Endothelial cell (in vitro differentiated cells): ENCODE measurements at places on chromosomes 2 and 18.

DNA sequence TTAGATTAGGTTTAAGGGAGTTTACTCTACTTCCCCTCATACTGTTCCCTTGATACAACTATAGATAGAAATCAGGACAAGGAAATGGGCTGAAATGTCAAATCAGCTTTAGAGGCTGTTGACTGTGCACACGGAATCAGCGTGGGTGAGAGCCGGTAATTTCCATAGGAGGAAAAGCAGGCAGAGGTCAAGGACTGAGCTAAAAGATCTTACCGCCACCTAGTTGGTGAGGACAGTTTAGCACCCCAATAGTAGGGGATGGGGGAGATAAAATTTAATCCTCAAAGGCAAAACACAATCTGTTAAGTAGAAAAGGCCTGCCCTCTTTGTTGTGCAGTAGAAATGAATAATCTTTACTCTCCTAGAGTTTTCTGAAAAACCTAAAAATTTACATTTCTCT, 1154.5 kb upstream of the CHAC2 start:
- H3K36me3 ChIP-seq, result no peaks in the 10 kb centered on the region
- DNase-seq, result peak; percentile 23
- no peak overlapping the region for H3K4me3 ChIP-seq
- no peak overlapping the region for H3K27ac ChIP-seq
- peaks cover 10% of the 10 kb centered on the region for H3K4me1 ChIP-seq
- H3K27me3 ChIP-seq, result no peaks in the 10 kb centered on the region

DNA sequence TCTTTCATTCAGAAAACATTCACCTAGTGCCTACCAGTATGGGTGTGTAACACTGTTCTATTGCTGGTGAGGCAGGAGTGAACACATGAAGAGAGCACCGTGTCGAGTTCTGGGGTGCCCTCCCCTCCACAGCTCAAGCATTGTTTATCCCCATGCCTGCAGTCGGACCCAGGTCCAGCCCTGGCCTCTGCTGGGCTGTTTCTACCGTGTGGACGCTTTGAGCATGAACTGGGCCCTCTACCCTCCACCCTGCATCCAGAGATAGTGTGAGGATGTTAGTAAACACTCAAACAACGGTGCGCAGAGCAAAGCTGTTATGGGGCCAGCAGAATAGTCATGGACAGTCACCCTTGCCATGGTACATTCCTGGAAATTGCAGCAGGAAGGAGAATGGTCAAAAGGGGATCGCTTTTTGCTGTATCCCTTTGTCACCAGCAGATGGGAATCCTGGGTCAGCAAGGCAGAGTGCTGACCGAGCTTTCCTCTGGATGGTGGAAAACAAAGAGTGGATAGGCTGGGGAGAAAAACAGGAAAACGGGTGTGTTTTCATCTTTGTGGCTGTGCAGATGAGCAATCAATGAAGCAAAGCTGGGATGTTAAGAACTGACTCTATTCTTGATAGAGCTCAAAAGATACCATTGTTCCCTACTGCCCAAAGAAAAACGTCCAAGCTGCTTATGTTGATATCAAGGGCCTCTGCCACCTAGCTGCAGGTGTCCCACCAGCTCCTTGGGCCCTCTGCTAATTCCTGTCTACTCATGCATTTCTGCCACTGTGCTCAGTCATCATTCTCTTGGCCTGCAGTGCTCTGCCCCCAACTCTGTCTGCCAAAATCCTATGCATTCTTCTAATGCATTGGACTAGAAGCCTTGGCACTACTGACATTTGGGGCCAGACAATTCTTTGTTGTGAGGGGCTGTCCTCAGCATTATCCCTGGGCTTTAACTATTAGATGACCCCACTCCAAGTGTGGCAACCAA, 38.7 kb downstream of the REEP1 start:
- no peaks in the 10 kb centered on the region for H3K36me3 ChIP-seq
- peaks cover 9% of the 10 kb centered on the region for H3K27me3 ChIP-seq
- H3K4me1 ChIP-seq, result peaks cover 23% of the 10 kb centered on the region
- peak; percentile 43 for DNase-seq
- no peak overlapping the region for H3K4me3 ChIP-seq

GRCh38 chr2:201872591-201872990, 66.3 kb downstream of the CDK15 start:
- H3K36me3 ChIP-seq, result no peaks in the 10 kb centered on the region
- no peak for DNase-seq
- no peak overlapping the region for H3K4me3 ChIP-seq
- no peak overlapping the region for H3K27ac ChIP-seq
- H3K4me1 ChIP-seq, result no peaks in the 10 kb centered on the region

- DNase-seq, result peak; percentile 2
- no peak overlapping the region for H3K4me3 ChIP-seq
- peaks cover 4% of the 10 kb centered on the region for H3K36me3 ChIP-seq
- peaks cover 10% of the 10 kb centered on the region for H3K27me3 ChIP-seq
Measured at GRCh38 chr2:241798081-241798630, 10.8 kb upstream of the NEU4 start.

- peaks cover 2% of the 10 kb centered on the region for H3K27me3 ChIP-seq
- DNase-seq, result no peak
- H3K27ac ChIP-seq, result no peak overlapping the region
- peaks cover 4% of the 10 kb centered on the region for H3K36me3 ChIP-seq
Measured at GRCh38 chr2:105725388-105725787, 19.3 kb upstream of the NCK2 start.

DNA sequence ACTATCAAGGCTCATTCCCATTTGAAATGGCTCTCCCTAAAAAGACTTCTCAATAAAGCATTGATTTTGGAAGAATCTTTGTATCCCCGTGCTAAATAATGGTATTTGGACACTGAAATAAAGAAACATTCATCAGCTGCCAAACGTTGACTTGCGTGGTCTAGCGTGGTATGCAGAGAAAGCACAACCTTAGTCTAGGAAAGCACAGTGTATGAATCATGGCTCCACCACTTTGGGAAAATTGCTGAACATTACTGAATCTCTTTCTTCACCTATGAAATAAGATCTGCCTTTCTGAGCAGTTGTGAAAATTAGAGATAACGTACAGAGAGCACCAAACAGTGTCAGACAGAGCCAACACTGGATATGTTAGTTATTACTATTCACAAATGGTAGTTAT, 353.9 kb downstream of the SS18 start:
- no peaks in the 10 kb centered on the region for H3K27me3 ChIP-seq
- no peak overlapping the region for H3K4me3 ChIP-seq
- no peaks in the 10 kb centered on the region for H3K36me3 ChIP-seq
- no peak for DNase-seq
- peaks cover 29% of the 10 kb centered on the region for H3K4me1 ChIP-seq
- no peak overlapping the region for H3K27ac ChIP-seq

GRCh38 chr2:12286347-12286746, 430.4 kb upstream of the TRIB2 start:
- no peak overlapping the region for H3K27ac ChIP-seq
- no peaks in the 10 kb centered on the region for H3K4me1 ChIP-seq
- H3K36me3 ChIP-seq, result no peaks in the 10 kb centered on the region
- DNase-seq, result no peak

- no peak for DNase-seq
- peaks cover 14% of the 10 kb centered on the region for H3K36me3 ChIP-seq
- H3K27me3 ChIP-seq, result no peaks in the 10 kb centered on the region
- H3K4me1 ChIP-seq, result peaks cover 3% of the 10 kb centered on the region
- no peak overlapping the region for H3K4me3 ChIP-seq
Measured at GRCh38 chr2:23745726-23746105, 181.2 kb downstream of the ATAD2B start.

GRCh38 chr2:160522951-160523710, 29.5 kb upstream of the RBMS1 start:
- H3K4me3 ChIP-seq, result no peak overlapping the region
- no peak for DNase-seq
- no peaks in the 10 kb centered on the region for H3K4me1 ChIP-seq

DNA sequence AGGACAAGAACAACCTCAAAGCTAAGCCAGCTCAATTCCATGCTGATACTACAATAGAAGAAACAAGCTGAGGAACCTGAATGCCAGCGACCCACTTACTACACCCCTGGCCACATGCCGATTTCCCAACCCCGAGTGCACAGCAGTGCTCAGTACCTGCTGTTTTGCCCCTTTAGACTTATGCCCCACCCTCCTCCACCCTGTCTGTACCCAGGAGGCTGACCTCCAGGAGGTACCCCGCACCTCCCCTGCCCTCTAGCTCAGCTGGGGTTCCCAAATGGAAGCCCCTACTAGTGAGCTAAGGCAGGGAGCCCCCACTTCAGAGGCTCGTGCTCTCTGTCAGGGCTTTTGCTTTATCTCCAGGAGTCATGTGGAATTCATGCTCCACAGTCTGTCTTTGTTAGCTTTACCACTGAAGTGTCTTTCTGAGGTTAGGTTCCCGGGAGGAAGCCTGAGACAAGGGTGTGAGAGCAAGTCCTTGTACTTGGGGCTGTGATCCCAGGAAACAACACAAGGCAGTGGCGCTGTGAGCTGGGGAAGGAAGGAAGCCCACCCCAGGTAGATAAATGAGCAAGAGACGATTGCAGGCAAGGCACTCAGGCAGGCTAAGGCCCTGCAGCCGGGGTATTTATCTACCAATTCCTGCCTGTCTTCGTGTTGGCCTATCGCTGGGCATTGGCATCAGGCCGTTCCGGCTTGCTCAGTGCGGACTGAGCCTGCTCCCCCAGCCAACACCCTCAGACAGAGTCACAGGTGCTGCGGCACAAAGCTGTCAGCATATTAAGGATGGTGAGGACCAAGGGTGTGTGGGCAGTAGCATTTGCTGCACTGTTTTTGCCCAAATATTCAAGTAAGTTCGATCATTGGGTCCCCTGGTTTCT, 220.5 kb downstream of the CYP26B1 start:
- no peak for DNase-seq
- H3K27me3 ChIP-seq, result peaks cover 8% of the 10 kb centered on the region
- H3K36me3 ChIP-seq, result no peaks in the 10 kb centered on the region
- H3K27ac ChIP-seq, result no peak overlapping the region
- peaks cover 12% of the 10 kb centered on the region for H3K4me1 ChIP-seq

GRCh38 chr2:16218625-16219024, 278.3 kb downstream of the MYCN start:
- H3K36me3 ChIP-seq, result peaks cover 4% of the 10 kb centered on the region
- H3K4me3 ChIP-seq, result no peak overlapping the region
- peaks cover 4% of the 10 kb centered on the region for H3K27me3 ChIP-seq
- H3K27ac ChIP-seq, result no peak overlapping the region
- peak; percentile 50 for DNase-seq

DNA sequence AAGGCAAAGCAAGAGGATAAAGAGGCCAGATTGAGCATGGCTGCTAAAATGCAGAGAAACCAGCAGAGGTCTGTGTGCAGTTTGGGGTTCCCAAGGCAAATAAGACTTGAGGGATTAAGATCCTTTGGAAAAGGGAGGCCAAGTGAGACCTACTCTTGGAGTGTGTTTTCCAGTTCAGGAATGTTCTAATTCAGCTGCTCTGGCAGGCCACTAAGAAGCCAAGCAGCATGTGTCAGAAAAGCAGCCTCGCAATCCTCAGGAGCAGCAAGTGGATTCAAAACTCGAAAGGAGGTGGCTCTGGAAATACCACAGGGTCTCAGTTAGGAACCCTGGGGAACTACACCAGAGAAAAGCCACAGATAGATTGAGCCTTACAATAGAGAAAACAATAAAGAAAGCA, 569.2 kb downstream of the METTL4 start:
- DNase-seq, result peak; percentile 9
- peaks cover 2% of the 10 kb centered on the region for H3K27me3 ChIP-seq
- no peak overlapping the region for H3K4me3 ChIP-seq
- peak overlapping the region; percentile 92 for H3K27ac ChIP-seq
- H3K36me3 ChIP-seq, result no peaks in the 10 kb centered on the region

GRCh38 chr2:127563458-127564428, 28.3 kb downstream of the MYO7B start:
- H3K4me3 ChIP-seq, result no peak overlapping the region
- H3K36me3 ChIP-seq, result no peaks in the 10 kb centered on the region
- no peak for DNase-seq
- no peak overlapping the region for H3K27ac ChIP-seq
- H3K4me1 ChIP-seq, result peaks cover 2% of the 10 kb centered on the region

- H3K4me1 ChIP-seq, result peaks cover 5% of the 10 kb centered on the region
- DNase-seq, result no peak
- no peak overlapping the region for H3K4me3 ChIP-seq
- peaks cover 11% of the 10 kb centered on the region for H3K27me3 ChIP-seq
- H3K36me3 ChIP-seq, result no peaks in the 10 kb centered on the region
Measured at GRCh38 chr2:102061962-102062795, 70.4 kb downstream of the IL1R2 start.

DNA sequence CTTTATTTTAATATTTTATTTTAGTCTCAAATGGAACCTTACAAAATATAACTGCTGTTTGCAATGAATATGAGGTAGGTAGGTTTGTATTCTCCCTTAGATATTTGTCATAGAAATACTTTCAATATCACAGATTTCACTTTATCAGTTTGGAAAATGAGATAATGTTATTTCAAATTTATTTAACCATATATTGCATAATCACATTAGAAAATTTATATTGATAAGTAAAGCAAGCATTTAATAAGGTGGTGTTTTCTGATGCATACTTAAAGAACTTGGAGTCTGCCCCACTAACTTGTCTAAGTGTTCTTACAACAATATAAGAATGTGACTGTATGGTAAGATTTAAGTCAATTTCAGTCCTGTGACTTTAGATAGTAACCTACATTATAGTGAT, 85.1 kb downstream of the UBE2E3 start:
- no peak overlapping the region for H3K4me3 ChIP-seq
- no peak for DNase-seq
- H3K36me3 ChIP-seq, result no peaks in the 10 kb centered on the region
- H3K27me3 ChIP-seq, result no peaks in the 10 kb centered on the region
- H3K4me1 ChIP-seq, result peaks cover 20% of the 10 kb centered on the region

DNA sequence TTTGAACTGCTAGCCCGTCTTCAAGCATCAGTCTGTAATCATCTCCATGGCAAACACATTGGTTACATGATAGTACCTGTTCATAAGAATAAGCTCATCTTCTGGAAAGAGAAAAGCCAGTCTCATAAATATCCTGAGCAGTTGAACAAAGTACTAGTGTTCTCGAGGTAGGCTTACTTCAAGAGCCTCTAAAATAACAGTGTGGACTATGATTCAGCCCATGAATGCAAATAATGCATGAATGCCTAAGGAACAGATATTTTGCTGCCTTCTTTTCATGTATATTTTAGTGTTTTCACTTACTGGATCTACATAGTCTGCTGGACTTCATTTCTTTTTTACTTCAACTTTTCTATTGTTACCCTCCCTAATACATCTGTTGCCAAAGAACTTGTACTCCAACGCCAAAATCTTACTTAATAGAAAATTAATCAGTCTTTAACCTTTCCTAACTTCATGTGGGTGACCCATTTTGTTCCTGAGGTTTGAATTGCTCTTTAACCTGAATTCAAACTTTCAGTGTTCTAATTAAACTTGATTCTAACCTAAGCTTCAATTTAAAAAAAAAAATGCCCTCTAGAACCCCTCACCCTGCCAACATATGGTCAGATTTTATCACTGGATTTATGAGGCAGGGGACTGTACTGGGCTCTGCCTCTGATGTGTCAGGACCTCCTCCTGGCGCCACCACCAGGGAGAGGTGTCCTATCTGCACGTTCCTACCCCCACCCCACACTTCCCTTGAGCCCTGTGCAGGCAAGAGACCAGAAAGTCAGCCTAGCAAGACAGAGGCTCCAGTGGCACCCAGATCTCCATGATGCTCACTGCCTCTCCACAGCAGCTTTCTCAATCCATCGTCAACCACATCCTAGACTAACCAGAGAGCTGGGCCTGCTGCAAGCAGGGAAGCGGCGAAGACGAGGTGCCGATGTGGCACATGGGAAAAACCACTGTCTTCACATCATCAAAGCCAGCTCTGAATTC, 264.7 kb upstream of the ID2 start:
- H3K4me3 ChIP-seq, result no peak overlapping the region
- DNase-seq, result no peak
- no peak overlapping the region for H3K27ac ChIP-seq
